COLO829 (cell line): ENCODE measurements at places on chromosomes 5 and 9.

DNA sequence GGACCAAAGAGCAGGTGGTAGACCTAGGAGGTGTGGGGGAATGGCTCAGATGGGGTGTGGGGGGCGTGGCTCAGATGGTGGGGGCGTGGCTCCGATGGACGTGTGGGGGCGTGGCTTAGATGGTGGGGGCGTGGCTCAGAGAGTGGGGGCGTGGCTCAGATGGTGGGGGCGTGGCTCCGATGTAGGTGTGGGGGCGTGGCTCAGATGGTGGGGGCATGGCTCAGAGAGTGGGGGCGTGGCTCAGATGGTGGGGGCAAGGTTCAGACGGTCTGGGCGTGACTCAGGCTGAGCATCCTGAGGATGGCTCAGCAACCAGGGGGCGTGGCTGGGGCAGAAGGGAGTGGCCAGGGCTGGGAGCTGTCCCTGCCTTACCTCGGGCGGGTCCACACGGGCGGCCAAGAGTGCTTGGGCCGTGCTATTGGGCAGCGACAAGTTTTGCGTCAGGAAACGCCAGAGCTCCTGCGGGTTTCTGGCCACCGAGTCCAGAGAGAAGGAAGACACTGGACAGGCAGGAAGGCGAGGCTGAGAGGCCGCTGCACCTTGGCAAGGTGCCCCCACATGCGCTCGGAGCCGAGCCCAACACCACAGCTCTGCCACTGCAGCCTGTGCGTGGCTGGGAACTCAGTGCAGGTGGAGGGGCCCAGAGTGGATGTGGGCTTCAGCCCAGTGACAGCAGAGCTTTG lies 5.9 kb downstream of the ABCA2 start:
- DNase-seq = peak; percentile 91

DNA sequence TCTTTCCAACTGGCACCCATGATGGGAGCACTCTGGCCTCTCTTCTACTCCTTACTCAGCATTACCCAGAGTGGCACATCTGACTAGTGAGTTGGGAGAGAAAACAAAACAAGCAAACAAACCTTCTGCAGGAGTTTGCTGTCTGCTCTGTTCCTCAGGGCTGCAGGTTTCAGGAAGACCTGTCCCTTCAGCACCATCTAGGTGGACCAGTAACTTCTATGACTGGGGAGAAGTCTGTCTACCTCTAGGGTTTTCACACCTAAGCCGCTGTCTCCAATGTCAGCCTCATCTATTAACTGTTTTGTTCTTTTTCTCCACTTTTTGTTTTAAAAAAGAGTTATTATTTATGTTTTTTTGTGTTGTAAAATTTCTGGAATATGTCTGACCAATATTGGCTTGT lies 58.7 kb downstream of the RAB3C start:
- no peak for DNase-seq

GRCh38 chr5:137828180-137828579 lies 39.5 kb upstream of the MYOT start:
- no peak for DNase-seq

GRCh38 chr5:35854248-35854647 lies 2.4 kb upstream of the IL7R start:
- DNase-seq = no peak

DNA sequence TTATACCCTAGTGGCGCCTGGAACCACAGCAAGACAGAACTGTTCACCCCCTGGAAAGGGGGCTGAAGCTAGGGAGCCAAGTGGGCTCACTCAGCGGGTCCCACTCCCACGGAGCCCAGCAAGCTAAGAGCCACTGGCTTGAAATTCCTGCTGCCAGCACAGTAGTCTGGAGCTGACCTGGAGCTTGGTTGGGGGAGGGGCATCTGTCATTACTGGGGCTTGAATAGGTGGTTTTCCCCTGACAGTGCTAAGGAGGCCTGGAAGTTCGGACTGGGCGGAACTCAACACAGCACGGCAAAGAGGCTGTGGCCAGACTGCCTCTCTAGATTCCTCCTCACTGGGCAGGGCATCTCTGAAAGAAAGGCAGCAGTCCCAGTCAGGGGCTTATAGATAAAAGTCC lies 19.5 kb downstream of the BTNL3 start:
- no peak for DNase-seq

- no peak for DNase-seq
These were observed 33.0 kb downstream of the TBCA start for GRCh38 chr5:77743181-77743580.

DNA sequence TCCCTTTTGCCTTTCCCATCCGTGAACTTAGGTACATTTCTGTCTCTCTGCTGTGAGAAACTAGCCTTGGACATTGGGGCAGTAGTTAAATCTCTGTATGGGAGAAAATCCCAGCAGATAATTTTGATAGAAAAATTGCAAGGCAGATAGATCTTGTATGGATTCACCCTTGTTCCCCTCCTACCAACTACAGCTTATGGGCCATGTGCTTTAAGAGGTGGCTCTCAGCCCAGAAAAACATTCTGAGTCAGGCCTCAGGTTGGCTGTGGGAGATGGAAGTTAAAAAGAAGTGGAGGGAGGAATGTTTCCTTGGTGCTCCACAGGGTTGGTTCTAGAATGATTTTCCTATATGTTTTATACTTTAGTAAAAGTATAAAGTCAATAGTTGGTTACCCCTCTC lies 1.4 kb upstream of the KDM3B start:
- DNase-seq = no peak

DNA sequence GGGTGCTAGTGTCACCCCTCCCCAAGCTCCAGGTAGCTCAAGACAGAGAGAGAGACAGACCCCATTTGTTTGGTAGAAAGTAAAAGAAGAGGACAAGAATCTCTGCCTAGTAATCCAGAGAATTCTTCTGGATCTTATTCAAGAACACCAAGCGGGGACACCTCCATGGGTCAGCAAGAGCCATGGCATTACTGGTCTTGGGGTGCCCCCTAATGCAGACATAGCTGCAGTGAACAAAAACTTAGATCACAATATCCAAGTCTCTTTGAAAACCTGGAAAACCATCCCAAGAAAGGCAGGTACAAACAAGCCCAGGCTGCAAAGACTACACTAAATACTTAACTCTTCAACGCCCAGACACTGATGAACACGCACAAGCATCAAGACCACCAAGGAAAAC lies 29.9 kb upstream of the PDE4D start:
- DNase-seq = no peak

DNA sequence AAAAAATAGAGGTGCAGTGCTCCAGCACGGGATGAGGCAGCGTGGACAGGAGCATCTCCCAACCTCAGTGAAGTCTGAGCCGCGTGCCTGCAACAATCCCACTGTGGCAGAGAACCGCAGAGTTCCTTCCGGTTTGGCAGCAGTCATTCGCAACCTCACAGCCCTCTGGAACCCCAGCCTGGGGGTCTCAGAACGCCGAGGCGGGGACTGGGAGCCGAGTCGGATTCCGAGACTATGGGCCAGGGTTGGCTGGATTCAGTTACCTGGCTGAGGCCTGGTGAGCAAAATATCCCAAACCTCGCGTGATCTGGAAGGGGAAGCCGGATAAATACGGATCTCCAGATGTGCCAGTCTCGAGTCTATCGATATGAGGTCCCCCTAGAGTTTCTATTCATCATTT lies 27.0 kb downstream of the CDKN2A start:
- DNase-seq = no peak

GRCh38 chr5:127876384-127876783 lies 173.2 kb downstream of the CCDC192 start:
- no peak for DNase-seq

DNA sequence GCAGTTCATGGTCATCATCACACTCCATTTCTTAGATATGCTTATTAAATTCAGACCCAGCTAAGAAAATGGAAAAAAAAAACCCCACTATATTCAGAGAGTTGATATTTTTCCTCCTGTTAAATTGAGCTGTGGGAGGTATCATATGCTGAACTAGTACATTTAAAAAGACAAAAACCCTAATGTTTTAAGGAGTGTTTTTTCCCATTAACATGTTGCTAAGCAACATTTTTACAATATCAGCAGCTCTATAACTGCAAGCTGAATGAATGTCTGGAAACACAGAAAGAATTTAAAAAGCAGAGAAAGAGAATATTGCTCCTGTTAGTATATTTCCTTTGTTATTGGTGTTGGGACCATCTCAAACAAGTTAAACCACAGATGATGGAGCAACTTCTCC lies 265.8 kb upstream of the GRIA1 start:
- DNase-seq = no peak

GRCh38 chr5:39420482-39421145 lies 4.2 kb downstream of the DAB2 start:
- no peak for DNase-seq

- DNase-seq = no peak
These were observed 15.7 kb upstream of the RNF180 start for GRCh38 chr5:64149857-64150521.
